ENCODE measurements at places on chromosomes 7 and 10. TPM values are rescaled to one million over a fixed set of nuclear protein-coding genes. Genes with fewer than 3 reads are reported as not detected.

Gene TBX20
- polyA plus RNA-seq = not detected

Gene ICA1
- 49.9 TPM for polyA plus RNA-seq

Gene MOGAT3
- 63.3 TPM for polyA plus RNA-seq

Gene NRG3
- polyA plus RNA-seq = 0.72 TPM

Gene CYP2C9
- 127 TPM for polyA plus RNA-seq

Gene TEX36
- polyA plus RNA-seq = not detected

DNA sequence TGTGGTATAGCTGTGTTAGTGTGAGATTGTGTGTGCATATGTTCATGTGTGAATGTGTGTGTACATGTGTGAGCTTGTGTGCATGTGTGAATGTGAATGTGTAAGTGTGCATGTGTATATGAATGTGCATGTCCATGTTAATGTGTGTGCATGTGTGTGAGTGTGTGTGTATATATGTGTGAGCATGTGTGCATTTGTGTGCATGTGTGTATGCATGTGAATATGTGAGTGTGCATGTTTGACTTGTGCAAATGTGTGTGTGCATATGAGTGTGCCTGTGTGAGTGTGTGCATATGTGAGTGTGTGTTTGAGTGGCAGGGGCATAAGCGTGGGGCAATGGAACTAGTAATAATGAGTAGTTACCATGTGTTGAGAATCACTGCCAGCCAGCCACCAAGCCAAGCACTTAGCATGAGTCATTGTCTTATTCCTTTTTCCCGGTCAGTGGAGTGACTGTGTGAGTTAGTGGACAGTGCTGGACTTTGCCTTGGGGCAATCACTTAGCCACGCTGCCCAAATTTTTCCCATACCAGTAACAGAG lies 46.3 kb upstream of the SHH start:
- no peak overlapping the region for H3K4me3 ChIP-seq
- DNase-seq = peak; percentile 33
- no peaks in the 10 kb centered on the region for H3K36me3 ChIP-seq
- no peaks in the 10 kb centered on the region for H3K4me1 ChIP-seq
- no peaks in the 10 kb centered on the region for H3K27me3 ChIP-seq

- peaks cover 18% of the 10 kb centered on the region for H3K36me3 ChIP-seq
- DNase-seq = no peak
- H3K27ac ChIP-seq = no peak overlapping the region
- peaks cover 18% of the 10 kb centered on the region for H3K4me1 ChIP-seq
- no peaks in the 10 kb centered on the region for H3K27me3 ChIP-seq
These were observed 39.4 kb upstream of the NPFFR1 start for GRCh38 chr10:70323138-70323696.

- H3K4me1 ChIP-seq = peaks cover 3% of the 10 kb centered on the region
- H3K36me3 ChIP-seq = no peaks in the 10 kb centered on the region
These were observed 3.4 kb upstream of the NRG3 start for GRCh38 chr10:81871558-81871957.

DNA sequence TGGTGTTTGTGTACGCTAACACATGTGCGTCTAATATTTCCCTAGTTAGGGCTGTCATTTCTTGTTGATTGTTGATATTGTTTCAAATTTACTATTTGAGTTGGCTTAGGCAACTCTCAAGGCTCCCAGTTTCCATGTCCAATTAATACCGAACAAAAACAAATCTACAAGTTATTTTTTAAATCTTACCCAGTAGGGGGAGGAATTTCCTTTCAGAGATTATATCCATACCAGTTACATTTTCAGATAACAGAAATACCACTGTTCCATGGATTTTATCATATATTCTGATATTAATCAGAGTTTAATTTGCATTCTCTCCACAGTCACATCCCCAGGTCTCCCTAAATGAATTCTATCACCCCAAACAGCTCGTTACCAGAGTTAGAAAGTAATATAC lies 7.2 kb upstream of the AKR1B10 start:
- no peaks in the 10 kb centered on the region for H3K27me3 ChIP-seq
- DNase-seq = peak; percentile 9
- H3K27ac ChIP-seq = no peak overlapping the region
- H3K4me3 ChIP-seq = no peak overlapping the region
- H3K36me3 ChIP-seq = no peaks in the 10 kb centered on the region

DNA sequence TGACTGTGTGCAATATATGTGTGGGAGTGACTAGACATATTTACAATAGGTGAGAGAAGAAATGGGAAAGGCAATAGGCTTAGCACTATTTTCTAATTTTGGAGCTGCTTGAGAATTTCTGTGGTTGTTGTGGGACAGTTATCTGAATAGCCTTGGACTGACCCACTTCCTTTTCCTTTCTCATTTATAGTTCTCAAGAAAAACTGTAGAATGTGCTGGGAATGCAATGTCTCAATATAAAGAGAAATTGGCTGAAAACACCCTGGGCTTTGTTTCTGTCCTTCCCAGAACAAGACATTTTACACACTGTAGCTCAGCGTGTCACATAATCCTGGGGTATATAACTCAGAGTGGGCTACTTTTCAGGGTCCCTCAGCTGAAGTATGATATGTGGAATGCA lies 153.0 kb upstream of the RHOBTB1 start:
- H3K4me3 ChIP-seq = no peak overlapping the region
- no peak overlapping the region for H3K27ac ChIP-seq
- no peaks in the 10 kb centered on the region for H3K4me1 ChIP-seq
- no peaks in the 10 kb centered on the region for H3K36me3 ChIP-seq
- H3K27me3 ChIP-seq = no peaks in the 10 kb centered on the region

DNA sequence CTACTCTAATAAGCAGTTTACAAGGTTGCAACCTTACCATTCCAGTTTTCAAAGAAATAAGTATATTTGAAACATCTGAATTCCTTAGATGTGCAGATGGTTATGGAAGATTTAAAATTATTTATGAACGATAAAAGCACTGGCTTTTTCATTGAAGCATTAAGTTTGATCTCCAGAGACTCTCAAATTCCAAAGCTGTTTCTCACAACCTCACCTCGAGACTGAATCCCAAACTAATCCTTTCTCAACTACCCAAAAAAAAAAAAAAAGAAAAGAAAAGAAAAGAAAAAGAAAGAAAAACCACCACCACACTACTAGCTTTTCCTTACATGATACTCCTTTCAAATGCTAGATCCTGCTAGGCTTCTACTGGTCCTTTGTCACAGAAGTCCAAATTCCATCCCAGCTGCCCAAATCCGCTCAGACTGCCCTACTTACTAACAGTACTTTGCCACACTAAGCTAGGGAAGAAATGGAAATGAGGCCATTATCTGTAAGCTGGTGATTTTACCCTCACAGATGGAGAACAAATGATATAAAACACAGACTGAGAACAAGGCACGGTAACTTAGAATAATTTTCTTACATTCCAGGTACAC lies 100.6 kb upstream of the CDK1 start:
- no peak for DNase-seq
- H3K27ac ChIP-seq = no peak overlapping the region
- no peaks in the 10 kb centered on the region for H3K4me1 ChIP-seq
- H3K36me3 ChIP-seq = no peaks in the 10 kb centered on the region
- no peak overlapping the region for H3K4me3 ChIP-seq

GRCh38 chr10:12333380-12334185 lies 15.8 kb upstream of the CAMK1D start:
- no peaks in the 10 kb centered on the region for H3K4me1 ChIP-seq
- no peaks in the 10 kb centered on the region for H3K36me3 ChIP-seq
- peak; percentile 5 for DNase-seq
- H3K27me3 ChIP-seq = no peaks in the 10 kb centered on the region
- no peak overlapping the region for H3K27ac ChIP-seq

DNA sequence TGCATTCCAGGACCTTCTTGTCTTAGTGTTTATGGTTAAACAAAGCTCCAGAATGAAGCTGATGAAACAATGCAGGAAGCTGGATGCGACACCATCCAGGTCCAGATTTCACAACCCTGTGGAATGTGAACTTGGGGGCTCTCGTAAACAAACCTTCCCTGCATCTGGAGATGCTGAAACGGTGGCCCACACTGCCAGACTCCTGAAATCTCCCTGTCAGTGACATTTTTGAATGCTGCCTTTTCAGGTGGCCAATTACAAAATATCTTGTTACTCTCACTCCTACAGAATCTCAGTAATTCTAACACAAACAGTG lies 18.8 kb downstream of the VIPR2 start:
- H3K27ac ChIP-seq = no peak overlapping the region
- H3K36me3 ChIP-seq = no peaks in the 10 kb centered on the region
- no peak for DNase-seq

GRCh38 chr10:79063661-79064492 lies 4.9 kb upstream of the ZMIZ1 start:
- no peaks in the 10 kb centered on the region for H3K27me3 ChIP-seq
- H3K36me3 ChIP-seq = no peaks in the 10 kb centered on the region
- no peak overlapping the region for H3K27ac ChIP-seq

DNA sequence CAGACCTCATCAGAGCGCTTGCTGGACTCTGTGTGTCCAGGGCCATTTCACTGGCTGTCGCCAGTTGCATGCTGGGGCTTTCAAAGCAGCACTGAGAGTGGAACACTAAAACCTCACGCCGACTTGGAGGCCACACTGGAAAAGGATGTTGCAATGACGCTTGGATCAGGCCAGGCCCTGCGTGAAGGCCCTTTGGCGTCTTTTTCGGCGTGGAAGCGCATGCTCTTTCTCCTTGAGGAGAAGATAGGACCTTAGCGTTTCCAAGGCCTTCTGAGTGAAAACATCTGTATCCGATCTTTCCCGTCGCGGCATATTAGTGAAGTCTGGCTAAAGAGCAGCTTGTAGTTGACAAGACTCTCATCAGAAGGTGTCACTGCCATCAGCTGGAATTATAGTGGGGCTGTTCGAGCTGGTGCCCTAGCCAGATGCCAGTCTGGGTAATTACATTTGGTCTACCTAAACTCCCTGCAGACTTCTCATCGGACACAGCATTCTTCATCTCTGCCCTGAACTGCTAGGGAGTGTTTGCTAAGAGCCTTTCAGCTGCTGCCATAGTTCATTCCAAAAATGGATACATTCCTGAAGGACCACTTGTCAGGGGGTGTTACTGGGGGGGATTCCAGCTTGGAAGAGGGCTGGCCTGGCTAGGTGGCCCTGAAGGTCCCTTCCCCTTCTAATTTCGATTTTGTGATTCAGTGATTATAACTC lies 167.7 kb upstream of the TCF7L2 start:
- peaks cover 5% of the 10 kb centered on the region for H3K4me1 ChIP-seq
- no peak overlapping the region for H3K27ac ChIP-seq
- no peaks in the 10 kb centered on the region for H3K36me3 ChIP-seq
- no peak for DNase-seq

DNA sequence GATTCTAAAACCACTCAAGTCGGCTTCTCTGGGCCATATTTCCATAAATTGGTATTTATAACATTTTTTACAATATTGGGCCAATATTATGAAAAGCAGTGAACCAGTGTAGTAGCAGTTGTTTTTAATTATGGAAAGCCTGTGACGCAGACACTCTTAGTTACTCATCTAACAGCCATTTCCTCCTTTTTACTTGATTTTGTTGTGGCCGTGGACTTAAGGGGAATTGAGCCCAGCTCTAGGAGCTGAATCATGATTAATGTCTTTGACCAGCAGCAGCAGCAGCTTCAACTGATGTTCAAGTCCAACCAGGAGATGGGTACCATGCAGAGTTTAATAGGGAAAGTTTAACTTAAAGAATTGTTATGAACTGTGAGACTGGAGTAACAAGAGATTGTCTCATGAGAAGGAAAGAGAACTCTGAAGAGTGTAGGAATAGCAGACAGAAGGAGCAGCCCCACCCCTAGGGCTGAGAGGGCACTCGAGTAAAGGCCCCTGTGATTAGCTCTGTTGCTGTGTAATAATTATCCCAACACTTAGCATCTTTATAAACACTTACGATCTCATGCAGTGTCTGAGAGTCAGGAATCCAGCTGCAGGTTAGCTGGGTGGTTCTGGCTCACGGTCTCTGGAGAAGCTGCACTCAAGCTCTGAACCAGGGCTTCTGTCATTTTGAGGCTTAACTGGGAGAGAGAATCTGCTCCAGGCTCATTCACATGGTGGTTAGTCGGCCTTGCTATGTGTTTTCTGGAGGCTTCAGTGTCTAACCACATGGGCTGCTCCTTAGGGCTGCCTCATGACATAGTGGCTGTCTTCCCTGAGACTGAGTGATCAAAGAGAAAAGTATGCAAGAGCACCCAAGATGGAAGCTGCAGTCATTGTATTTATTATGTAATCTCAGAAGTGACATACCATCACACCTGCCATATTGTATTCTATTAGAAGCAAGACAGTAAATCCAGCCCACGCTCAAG lies 4.6 kb downstream of the LANCL2 start:
- H3K36me3 ChIP-seq = no peaks in the 10 kb centered on the region
- peaks cover 19% of the 10 kb centered on the region for H3K4me1 ChIP-seq
- no peak for DNase-seq
- H3K4me3 ChIP-seq = no peak overlapping the region
- no peaks in the 10 kb centered on the region for H3K27me3 ChIP-seq

GRCh38 chr7:98869597-98870120 lies at the start of gene TMEM130:
TMEM130 (minus strand) TSS chr7:98870014; CDS start chr7:98869861, 153 bp downstream.
- H3K4me1 ChIP-seq = no peaks in the 10 kb centered on the region
- peak; percentile 30 for DNase-seq
- no peak within 1 kb of the TSS for H3K27ac ChIP-seq
- peak within 1 kb of the TSS; percentile 37 for H3K4me3 ChIP-seq
- no peaks in the 10 kb centered on the region for H3K36me3 ChIP-seq
